RKO (cell line): ENCODE measurements at places on chromosomes 7 and 10.

DNA sequence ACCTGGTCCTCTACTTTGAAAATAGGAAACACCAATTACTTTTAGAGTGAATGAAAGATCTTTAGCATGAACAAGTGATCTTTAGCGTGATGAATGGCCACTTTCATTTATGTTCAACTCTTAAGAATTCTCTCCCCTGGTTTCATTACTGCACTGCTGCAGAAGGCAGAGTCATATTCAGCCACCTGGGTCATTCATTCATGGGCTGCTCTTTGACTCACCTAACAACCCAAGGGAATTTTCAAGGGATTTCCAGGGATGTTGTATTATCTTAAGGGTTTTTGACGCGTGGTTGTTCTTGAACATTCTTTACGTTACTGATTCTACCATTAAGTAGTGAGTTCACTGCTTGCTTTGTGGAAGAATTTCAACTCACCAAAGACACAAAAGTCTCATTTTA is 87.3 kb upstream of the STK17A start:
- DNase-seq: no peak

GRCh38 chr7:35753761-35754603 is 46.9 kb upstream of the SEPTIN7 start:
- no peak for DNase-seq

DNA sequence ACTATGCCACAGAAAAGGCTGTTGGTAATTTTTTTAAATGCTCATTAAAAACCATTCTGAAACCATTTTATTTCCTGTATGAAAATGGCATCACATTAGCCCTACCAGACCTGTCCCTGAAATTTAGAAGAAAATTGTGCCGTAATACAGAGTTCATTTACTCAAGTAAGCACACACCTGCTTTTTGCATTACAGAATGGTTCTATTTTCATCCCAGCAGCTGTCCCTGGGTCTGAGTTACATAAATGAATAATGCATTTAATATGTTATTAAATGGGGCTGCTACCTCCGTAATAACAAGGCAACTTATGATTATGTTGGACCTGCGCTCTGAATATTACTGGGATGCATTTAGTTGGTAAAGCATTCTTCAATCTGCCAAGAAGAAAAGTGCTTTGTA is 508.9 kb downstream of the SORCS1 start:
- DNase-seq: no peak

- no peak for DNase-seq
Measured at GRCh38 chr7:111433426-111433825, 128.9 kb downstream of the IMMP2L start.

DNA sequence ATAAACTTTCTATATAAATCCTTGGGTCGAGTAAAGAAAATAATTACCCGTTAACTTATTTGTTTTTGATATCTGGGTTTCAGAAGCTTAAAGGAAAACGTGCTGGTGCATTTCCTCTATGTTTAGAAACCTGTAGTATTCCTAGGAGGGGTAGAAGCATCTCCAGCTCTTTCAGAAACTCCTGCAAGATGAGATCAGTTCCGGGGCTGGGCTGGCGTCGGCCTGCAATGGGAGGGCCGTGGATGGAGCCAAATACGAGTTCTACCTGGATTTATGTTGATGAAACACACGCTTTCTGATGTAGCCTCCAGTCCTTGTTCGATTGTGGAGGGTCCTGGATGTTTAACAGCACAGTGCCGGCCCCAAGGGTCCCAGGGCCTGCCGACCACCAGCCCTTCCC is 35.8 kb upstream of the DIP2C start:
- DNase-seq: no peak
